Forelimb muscle (tissue), 1 donor: ENCODE measurements at places on chromosomes 2 and 18. TPM values are rescaled to one million over a fixed set of nuclear protein-coding genes. Genes with fewer than 3 reads are reported as not detected.

OSBPL6 gene
- 6.2 TPM for polyA plus RNA-seq

CABYR gene
- polyA plus RNA-seq, result 3.3 TPM

CRYGD gene
- not detected for polyA plus RNA-seq

DNA sequence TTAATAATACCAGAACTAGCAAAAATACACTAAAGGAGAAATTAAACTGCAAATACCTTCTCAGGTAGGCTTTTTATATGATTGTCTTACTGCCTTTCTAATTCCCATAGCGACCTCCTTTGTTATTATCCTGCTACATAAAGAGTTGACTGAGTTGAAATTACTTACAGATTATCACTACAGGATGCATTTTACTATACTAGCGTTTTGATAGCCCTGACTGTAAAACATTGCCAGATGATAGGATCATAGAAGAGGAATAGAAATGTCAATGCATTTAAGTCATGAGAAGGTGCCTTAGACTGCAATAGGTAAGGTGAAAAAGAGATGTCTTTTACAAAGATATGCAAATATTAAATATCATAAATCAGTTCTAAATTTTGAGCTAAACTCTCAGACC, 639.7 kb downstream of the NRXN1 start:
- DNase-seq, result no peak

DNA sequence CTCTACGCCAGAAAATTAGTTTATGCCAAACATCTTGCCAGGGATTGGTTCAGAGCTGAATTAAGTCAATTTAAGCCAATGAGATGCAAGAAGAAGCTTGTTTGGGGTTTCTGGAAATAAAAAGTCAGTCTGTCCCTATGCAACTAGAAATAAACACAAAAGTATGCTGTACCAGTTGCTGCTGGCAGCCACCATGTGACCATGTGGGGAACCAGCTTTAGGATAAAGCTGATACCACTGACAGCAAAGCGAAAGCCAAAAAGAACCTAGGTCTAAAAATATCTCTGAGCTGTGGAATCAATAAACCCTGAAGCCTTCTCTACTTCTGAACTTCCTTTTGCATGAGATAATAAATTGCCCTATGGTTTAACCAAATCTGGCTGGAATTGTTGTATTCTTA, 181.8 kb upstream of the PARD3B start:
- no peak for DNase-seq

DNA sequence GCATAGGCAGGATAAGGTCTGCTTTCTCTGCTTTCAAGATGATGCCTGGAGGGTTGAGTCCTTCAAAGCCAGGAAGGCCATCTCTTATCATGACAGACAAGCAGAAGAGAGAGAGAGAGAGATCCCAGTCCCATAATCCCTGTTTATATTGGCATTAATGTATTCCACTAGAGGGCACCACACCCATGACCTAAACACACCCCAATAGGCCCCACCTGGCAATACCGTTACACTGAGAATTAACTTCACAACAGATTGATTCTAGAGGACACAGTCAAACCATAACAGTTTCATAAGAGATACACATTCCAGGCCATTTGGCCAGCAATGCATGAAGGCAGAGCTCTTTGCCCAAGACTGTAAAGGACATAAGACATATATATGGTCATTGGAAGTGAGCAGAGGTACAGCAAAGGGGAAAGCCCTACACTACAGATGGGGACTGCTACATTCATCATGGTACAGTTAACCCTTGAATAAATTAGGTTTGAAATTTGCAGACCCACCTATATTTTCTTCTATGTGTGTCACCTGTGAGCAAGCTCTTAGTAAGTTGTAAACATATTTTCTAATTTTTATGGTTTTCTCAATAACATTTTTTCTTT, 1516.1 kb downstream of the RPIA start:
- no peak for DNase-seq

- no peak for DNase-seq
Measured at GRCh38 chr2:200317975-200318374, 11.5 kb downstream of the SPATS2L start.

DNA sequence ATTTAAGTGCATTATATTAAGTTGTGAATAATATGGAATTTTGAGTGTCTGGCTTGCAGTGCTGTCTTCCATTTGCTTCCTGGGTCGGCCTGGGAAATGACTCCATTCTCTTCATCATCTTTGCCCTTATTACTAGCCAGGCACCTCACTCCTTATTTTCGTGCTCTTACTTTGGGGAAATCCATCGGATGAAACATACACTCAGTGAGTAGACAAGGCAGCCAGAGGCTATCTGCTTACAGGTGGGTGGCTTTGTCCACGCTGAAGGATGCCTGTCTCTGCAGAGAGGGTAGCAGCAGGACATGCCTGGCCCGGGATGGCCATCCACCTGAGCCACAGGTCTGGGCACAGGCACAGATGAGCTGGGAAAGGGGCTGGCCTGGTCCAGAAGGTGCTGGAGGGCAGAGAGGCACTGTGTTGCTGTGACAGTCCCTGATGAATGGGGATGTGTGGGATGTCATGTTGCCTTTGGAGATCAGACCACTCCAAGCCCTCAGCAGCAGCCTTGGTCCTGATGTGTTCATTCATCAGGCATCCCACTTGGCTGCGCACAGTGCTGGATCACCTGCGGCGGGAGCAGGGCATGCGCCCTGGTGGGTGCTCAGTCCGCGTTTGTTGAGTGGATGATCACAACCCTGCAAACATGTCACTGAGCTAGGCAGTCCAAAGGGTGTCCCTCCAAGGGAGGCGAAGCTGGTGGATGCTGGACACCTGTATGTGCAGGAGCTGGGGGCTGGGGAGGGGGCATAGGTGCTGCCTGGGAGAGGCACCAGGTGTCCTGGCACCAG, 236.0 kb downstream of the LDLRAD4 start:
- no peak for DNase-seq

GRCh38 chr2:71736091-71736861, 282.9 kb downstream of the DYSF start:
- no peak for DNase-seq

DNA sequence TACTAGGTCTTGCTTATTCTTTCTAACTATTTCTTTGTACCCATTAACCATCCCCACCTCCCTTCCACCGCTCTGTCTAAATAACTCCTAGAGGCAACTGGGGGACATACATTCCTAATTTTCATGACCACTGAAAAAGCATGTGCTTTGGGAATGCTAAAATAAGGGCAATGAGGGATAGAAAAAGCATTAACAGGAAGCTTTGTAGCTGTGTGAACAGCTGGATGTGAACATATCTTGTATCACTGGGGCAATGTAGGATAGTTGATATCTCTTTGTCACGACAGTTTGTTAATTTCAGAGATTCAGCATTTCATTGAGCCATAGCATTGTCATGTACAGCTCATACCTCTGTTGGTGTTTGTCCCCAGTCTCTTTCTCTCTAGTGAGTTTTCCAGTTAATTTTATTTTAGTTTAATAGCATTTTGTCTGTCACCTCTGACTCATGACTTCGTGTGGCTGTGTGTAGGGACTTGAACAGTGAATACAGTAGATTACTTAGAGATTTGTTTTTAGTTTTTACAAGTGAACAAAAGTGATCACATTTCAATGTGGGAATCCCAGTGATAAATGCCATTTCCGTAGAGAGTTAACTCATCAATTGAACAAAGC, 230.3 kb upstream of the NRP2 start:
- no peak for DNase-seq

DNA sequence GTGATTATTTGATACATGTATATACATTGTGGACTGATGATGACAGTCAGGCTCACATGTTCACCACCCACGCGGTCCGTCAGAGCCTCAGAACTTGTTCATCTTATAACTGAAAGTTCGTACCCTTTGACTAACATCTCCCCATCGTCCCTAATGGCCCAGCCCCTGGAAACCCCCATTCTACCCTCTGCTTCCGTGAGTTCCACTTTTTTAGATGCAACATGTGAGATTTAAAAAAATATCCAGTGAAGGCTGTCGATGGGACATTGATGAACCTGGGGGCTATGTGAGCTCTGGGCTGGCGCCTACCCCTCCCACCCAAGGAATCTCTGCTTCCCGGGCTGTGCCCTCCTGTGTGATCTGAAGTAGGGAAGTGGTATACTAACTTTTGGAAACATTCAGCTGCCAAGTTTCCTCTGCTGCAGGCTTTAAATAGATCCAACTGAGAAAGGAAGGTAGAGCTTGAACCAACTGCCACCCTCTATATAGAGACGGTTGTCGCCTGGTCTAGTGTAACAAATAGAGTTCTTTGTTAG, 163.8 kb downstream of the FAM210A start:
- no peak for DNase-seq
